ENCODE measurements at places on chromosomes 1 and 21. TPM values are rescaled to one million over a fixed set of nuclear protein-coding genes. Genes with fewer than 3 reads are reported as not detected.
A peak's percentile ranks its signal among the peaks of the same experiment; 100 is the strongest.

DNA sequence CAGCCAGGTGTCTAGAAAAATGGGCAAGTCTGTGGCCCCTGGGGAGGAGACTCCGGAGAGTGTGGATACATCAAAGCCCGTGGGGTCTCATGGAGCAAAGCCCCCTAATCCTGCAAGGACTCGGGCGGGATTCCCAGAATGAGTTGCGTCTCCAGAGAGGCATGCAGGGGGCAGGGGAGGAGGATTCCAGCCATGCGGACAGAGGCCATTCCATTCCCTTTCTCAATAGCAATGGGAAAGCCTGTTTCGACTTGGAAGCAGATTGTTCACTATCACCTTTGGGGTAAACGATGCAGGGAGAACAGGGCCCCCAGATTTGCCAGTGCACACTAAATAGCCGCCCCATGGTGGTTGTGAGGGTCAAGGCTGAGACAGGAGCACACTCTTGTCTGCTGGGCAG, 15.4 kb upstream of the PRDM15 start:
- H3K27me3 ChIP-seq: peaks cover 2% of the 10 kb centered on the region
- no peaks in the 10 kb centered on the region for H3K36me3 ChIP-seq
- H3K27ac ChIP-seq: no peak overlapping the region
- no peak overlapping the region for H3K4me3 ChIP-seq
- no peak for DNase-seq

GRCh38 chr1:15053153-15053552, 100.4 kb upstream of the TMEM51 start:
- no peak for DNase-seq
- H3K36me3 ChIP-seq: peaks cover 10% of the 10 kb centered on the region
- peaks cover 3% of the 10 kb centered on the region for H3K4me1 ChIP-seq
- H3K27me3 ChIP-seq: peaks cover 7% of the 10 kb centered on the region
- H3K27ac ChIP-seq: no peak overlapping the region

DNA sequence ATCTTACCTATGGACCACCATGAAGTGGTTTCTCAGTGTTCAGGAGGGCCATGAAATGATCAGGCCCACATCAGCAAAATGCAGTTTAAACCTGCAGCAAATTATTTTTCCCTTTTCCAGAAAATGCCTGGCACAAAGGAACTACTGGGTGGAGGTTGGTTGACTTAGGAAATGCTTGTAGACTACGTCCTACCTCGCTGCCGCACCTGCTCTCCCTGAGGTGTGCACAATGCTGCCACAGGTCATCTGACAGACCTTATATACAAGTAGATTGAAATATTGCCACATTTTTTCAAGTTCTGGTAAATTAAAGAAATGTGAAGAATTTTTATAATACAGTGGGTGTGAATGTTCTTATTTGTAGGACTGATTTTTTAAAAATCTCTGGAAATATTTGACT, 166.7 kb upstream of the PDE4B start:
- no peak overlapping the region for H3K4me3 ChIP-seq
- peaks cover 10% of the 10 kb centered on the region for H3K4me1 ChIP-seq
- H3K27me3 ChIP-seq: peaks cover 2% of the 10 kb centered on the region
- H3K36me3 ChIP-seq: no peaks in the 10 kb centered on the region
- no peak for DNase-seq

GRCh38 chr1:204296431-204296988, 63.2 kb downstream of the PLEKHA6 start:
- no peaks in the 10 kb centered on the region for H3K36me3 ChIP-seq
- peaks cover 59% of the 10 kb centered on the region for H3K4me1 ChIP-seq
- H3K27ac ChIP-seq: peak overlapping the region; percentile 59
- H3K4me3 ChIP-seq: peak overlapping the region; percentile 26
- no peak for DNase-seq

DNA sequence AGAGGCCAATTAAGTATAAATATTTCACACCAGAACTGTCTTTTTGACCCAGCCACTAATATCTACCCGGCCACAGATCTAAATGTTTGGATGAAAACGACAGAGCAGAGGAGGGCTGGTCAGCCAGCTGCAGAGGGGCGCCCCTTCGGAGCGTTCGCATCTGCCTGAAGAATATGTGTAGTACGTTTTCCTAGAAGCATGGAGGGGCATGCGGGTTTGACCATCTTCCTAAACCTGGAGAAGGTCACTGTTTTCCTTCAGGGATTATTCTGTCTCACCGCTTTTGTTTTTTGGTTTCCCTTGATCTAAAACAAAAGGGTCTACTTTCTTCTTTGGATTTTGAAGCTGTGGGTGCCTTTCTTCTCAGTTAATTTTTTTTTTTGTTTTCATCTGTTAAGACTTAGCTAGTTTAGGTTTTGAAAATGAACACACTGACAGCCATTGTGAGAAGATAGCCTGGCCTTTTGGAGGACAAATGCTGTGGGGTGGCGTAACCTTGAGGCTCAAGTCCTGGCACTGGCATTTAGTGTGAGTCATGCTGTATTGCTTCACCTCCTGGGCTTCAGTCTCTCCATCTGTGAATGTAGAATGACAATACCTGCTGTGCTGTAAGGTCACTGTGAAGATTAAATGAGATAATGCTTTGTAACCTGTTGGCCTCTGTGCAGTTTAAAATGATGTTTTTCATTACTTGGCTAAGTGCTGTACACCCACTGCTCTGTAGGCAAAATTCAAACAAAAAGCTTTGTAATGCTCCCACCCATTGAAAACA, 74.1 kb upstream of the IRF2BP2 start:
- no peak for DNase-seq
- peaks cover 2% of the 10 kb centered on the region for H3K27me3 ChIP-seq
- H3K4me3 ChIP-seq: no peak overlapping the region
- H3K27ac ChIP-seq: no peak overlapping the region

GRCh38 chr1:37373413-37373812, 101.0 kb upstream of the ZC3H12A start:
- no peak overlapping the region for H3K27ac ChIP-seq
- H3K4me3 ChIP-seq: no peak overlapping the region
- no peak for DNase-seq
- H3K36me3 ChIP-seq: no peaks in the 10 kb centered on the region
- H3K27me3 ChIP-seq: peaks cover 6% of the 10 kb centered on the region

- H3K4me3 ChIP-seq: no peak overlapping the region
- DNase-seq: no peak
- H3K4me1 ChIP-seq: peaks cover 6% of the 10 kb centered on the region
- no peak overlapping the region for H3K27ac ChIP-seq
- H3K36me3 ChIP-seq: no peaks in the 10 kb centered on the region
Observed at GRCh38 chr1:21007876-21008275, 168.8 kb downstream of the EIF4G3 start.

DNA sequence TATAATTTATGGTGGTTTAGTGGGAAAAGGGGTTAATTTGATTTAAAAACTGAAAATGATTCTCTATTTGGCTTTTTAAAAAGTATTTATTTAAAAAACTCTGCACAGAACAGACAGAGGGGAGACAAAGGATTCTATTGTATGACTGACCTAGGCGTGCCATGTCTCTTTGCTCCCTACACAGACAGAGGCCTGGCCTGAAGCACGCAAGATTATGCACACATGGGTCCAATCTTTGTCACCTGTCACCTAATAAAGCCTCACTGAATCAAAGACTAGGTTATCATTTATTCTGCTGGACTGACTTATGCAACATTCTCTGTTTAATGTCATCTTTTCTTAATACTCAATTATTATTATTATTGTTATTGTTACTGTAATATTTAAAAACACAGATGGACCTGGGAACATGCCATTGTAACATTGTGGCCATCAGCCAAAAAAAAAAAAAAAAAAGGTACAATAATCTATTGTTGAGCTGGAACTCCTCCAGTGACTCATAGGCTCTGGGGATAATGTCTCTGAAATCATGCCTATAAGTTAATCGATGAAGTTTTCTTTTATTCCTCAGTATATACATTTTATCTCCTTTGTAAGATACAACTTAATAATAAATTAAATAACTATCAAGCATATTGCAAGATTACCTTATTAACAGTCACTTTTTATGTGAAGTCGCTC, 112.1 kb downstream of the RUNX1 start:
- no peak for DNase-seq
- no peaks in the 10 kb centered on the region for H3K36me3 ChIP-seq
- no peak overlapping the region for H3K27ac ChIP-seq
- H3K4me3 ChIP-seq: no peak overlapping the region
- peaks cover 6% of the 10 kb centered on the region for H3K4me1 ChIP-seq
- H3K27me3 ChIP-seq: no peaks in the 10 kb centered on the region

- peaks cover 8% of the 10 kb centered on the region for H3K27me3 ChIP-seq
- peaks cover 24% of the 10 kb centered on the region for H3K4me1 ChIP-seq
- no peak overlapping the region for H3K4me3 ChIP-seq
- DNase-seq: no peak
Observed at GRCh38 chr1:7388141-7388487, 383.0 kb upstream of the VAMP3 start.

Gene CLDN17
- total RNA-seq: not detected

Gene PAQR6
- 10.8 TPM for total RNA-seq

Gene RCOR3
- total RNA-seq: 82.1 TPM

Gene SYT14
- 18.1 TPM for total RNA-seq
